Astrocyte (in vitro differentiated cells and primary cell): ENCODE measurements at places on chromosomes 3 and 15.
A peak's percentile ranks its signal among the peaks of the same experiment; 100 is the strongest.

- DNase-seq: no peak
Measured at GRCh38 chr15:89443581-89443980, 52.8 kb downstream of the RHCG start.

- no peak for DNase-seq
Measured at GRCh38 chr3:66572090-66572675, 71.4 kb upstream of the LRIG1 start.

DNA sequence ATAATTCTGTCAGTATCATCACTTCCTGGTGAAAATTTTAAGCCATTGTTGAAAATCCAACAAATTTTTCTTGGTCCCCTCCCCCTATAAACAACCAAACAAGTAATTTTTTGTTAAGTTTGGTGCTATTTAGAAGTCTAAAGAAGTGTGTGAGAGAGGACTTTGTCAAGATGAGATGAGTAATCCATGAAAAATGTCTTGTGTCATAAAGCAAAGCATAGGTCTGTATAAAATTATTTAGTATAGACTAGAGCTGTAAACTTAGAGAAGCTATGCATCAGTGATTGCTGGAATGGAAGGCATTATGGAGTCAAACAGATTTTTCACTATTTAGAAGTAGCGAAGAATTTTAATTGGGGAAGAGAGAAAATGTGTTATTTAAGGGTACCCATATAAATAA is 31.4 kb downstream of the MAPK6 start:
- peak; percentile 47 for DNase-seq

DNA sequence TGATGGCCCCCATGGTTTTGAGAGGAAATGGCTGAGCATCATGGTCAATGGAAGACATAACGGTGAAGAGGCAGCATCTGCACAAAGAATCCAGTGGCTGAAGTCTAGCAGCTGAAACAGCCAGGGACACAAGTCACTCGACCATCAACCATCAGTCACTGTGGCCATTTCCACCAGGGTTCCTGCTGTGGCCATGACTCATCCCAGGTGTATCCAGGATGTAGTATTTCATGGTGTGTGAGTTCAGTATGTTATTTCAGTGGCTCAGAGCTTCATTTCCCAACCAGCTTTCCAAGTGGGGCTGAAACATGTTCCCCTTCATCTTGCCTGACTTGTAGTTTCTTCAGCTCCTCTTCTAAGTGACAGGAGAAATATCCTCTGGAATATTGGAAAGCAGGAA is 47.8 kb upstream of the WNT5A start:
- no peak for DNase-seq

- no peak for DNase-seq
Measured at GRCh38 chr15:57353317-57353804, 22.9 kb upstream of the CGNL1 start.

DNA sequence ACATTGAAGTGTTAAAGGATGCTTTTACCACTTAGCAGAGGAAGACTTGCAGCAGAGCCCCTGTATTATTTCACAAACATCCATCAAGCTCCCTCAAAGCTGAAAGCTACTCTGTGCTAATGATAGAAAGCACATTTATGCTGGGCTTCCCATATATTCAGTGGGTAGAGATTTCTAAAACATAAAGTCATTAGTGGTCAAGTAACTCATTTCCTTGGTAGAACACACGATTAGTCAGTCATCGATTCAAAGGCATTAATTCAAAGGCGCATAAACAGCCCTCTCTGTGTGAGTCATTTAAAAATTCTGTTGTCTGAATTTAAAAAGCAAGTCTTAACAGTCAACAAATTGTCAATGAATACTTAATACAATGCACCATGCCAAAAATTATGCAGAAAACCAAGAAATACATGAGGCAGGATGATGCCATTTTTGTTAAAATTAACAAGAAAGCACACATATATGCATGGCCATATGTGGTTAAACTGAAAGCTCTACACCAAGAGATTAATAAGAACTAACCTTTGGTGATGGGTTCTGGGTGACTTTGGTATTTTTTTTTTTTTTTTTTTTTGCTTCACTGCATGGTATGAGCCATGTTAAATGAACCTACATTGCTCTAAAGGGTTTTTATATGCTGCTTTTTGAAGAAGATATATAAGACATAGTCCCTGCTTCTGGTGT is 61.7 kb downstream of the LDHAL6B start:
- peak; percentile 81 for DNase-seq

DNA sequence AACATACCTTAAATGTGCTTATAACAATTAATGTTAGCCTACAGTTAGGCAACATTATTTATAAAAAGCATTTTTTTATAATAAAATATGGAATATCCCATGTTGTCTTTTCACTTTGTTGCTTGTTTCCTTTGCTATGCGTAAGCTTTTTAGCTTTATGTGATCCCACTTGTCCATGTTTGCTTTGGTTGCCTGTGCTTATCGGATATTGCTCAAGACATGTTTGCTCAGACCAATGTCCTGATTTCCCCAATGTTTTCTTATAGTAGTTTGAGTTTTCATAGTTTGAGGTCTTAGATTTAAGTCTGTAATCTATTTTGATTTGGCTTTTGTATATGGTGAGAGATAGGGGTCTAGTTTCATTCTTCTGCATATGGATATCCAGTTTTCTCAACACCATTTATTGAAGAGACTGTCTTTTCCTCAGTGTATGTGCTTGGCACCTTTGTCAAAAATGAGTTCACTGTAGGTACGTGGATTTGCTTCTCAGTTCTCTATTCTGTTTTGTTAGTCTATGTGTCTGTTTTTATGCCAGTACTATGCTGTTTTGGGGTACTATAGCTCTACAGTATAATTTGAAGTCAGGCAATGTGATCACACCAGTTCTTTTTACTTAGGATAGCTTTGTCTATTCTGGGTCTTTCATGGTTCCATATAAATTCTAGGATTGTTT is 592.7 kb upstream of the SEMA6D start:
- no peak for DNase-seq
